Panc1 (cell line): ENCODE measurements at places on chromosomes 3 and 15. TPM values are rescaled to one million over a fixed set of nuclear protein-coding genes. Genes with fewer than 3 reads are reported as not detected.

- no peak for DNase-seq
Observed at GRCh38 chr15:61534986-61535385, 305.9 kb upstream of the RORA start.

DNA sequence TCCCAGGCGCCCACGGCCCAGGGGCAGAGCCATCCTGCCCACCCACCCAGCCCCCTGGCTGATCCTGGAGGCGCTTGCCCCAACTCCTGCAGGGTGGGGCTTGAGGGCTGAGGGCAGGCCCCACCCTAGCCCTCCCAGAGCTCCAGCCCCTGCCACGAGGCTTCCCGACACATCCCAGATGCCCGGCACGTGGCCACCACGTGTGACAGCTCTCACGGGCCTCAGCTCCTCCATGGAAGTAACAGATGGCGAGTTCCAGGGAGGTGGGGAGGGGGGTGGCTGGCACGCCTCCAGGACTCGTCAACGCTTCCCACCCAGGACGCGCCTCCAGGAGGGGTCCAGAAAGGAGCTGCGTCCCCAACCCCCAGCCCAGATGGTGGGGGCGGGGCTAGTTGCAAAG lies 29.1 kb downstream of the PLXND1 start:
- DNase-seq, result no peak

- DNase-seq, result no peak
Observed at GRCh38 chr15:71611553-71612396, 198.6 kb upstream of the NR2E3 start.

DNA sequence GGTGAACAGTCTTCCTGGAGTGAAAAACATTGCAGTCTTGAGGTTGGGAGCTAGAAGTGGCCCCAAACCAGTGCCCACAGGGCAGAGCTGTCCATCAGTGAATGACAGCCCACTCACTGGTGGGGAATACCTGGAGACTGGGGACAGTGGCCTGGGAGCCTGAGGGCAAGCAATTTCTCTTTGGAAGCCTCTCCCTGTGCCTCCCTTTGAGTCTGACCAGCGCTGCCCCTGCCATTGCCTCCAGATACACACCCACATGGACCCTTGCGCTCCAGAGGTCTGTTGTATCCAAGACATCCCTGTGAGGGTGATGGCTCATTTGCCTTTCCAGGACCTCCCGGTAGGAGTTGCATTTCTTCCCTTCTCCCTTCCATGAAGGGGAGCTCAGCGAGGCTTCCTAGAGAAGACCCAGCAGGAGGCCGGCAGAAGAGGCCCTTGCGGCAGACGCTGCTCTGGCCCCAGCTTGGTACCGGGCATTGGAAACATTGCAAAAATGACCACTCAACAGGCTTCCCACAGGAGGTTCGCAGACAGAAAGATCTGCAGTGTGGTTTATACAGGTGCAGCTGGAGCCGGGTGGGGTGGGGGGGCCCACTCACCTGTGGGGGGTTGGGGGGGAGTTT lies 38.5 kb downstream of the KLF13 start:
- no peak for DNase-seq

- no peak for DNase-seq
Observed at GRCh38 chr3:17808994-17809393, 66.6 kb upstream of the TBC1D5 start.

- no peak for DNase-seq
Observed at GRCh38 chr3:183962807-183963206, 54.9 kb downstream of the ABCC5 start.

DNA sequence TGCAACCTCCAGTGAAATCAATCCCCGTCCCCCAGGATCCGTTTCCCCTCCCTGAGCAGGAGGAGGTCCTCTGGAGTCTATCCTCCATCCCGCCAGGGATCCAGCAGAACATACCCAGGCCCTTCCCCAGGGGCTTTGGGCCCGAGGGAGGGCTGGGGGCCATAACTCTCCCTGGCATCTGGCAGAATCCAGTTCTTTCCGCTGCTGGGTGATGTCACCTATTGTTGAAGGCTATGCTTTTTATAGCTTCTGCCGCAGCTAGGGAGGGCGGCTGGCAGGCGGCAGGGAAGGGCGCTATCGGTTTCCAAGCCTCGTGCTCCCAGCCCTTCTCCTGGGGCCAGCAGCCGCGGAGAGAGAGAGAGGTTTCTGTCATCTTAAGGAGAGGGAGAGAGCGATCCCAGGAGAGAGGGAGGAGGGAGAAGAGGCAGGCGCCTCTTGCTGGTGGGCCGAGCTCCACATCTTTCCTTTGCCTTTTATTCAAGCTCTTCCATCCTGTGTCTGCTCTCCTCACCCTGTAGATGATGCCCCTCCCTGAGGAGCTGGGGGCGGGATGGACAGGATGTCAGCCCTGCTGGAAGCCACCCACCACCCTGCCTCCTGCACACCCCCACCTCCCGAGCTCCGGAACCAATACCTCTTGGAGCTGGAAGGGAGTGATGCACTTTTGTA lies 120.1 kb downstream of the ANP32A start:
- no peak for DNase-seq

- no peak for DNase-seq
Observed at GRCh38 chr3:126274735-126275619, 82.2 kb downstream of the KLF15 start.

DNA sequence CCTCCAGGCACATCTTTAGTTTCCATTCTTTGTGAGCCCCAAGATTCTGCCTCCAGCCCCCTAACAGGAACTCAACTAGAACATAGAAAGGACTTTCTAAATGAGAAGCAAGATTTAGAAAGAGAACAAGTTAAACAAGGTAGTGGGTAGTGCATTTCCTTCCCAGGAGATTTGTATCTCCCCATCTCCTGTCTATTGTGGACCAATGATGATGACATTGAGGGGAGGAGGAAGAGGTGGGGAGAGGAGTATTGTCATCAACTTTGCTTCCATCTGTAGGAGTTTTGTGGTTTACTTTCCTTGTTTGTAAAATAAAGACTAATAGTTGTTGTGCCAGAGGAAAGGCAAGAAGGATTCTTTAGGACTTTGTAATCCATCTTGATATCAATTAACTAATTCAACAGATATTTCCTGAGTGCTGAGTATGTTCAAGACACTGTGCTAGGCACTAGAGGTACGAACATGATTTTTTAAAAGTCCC lies 235.3 kb upstream of the ROPN1 start:
- no peak for DNase-seq

GRCh38 chr3:22861426-22861825 lies 341.7 kb upstream of the UBE2E2 start:
- no peak for DNase-seq

GRCh38 chr3:4841776-4842440 lies 137.3 kb upstream of the BHLHE40 start:
- DNase-seq, result no peak

GRCh38 chr3:177973241-177973840 lies 562.9 kb upstream of the KCNMB2 start:
- no peak for DNase-seq

DNA sequence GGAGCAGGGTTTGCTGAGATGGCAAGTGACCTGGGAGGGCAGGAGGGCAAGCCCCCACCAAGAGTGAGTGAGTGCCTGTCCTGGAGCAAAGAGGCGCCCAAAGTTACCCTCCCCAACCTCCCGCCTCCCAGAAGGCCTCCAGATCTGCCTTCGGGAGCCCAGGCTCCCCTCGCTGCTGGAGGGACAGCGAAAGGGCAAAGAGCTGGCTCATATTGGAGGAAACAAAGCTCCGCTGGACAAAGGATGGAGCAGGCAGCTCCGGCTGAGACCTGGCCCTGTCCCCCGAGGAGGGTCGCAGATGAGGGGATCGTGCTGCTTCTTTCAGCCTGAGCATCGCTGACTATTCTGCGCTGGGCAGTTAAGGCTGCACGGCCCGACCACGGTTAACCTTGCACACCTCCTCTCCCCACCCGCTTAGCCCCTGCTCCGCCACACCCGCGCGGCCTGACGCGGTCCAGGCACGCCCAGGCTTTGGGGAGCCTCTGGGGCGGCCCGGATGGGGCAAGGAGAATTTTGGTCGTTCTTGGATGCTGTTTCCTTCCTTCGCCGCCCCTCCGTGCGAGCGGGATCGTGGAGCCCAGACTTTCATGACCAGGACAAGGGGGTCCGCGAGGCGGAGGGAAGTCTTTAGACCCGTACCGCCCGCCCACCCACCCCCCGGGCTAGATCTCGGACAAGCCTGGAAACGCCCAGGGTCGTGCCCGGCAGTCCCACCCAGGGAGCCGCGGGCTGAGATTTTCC lies 651 bp downstream of the PLCD1 start:
- DNase-seq, result no peak

DNA sequence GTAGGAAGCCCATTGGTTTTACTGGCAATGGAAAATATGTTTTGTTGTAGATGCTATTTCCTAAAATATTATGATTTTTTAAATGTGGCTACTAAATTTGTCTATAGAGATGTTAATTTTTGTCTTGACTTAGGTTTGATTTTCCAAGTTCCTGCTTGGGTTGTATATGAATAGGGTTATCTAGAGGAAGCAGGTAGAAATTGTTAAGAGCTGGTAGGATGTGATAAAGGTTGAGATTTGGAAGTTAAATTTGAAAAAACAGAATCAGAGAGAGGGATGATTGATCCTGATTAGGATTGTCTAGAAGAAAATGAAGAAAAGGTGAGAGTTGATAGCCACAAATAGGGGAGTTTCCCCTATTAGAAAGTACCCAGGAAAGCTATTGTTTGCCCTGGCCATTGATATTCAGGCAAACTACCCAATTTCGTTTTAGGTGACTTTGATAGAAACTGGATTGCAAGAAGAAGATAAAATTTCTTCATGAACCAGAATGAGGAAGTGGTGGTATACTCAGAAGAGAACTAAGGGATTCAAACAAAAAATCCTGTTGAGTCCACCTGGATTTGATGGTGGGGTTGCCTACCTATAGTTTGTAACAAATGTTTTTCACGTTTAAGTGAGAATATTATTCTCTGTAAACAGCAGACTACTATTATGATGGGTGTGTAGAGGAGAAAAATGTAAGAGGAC lies 91.2 kb upstream of the PHLDB2 start:
- no peak for DNase-seq

- no peak for DNase-seq
Observed at GRCh38 chr15:46556010-46556409, 921.2 kb downstream of the SQOR start.

- no peak for DNase-seq
Observed at GRCh38 chr15:78319588-78319987, 20.2 kb upstream of the SKIC8 start.

GRCh38 chr15:70726753-70727152 lies 36.6 kb downstream of the UACA start:
- DNase-seq, result no peak

DNA sequence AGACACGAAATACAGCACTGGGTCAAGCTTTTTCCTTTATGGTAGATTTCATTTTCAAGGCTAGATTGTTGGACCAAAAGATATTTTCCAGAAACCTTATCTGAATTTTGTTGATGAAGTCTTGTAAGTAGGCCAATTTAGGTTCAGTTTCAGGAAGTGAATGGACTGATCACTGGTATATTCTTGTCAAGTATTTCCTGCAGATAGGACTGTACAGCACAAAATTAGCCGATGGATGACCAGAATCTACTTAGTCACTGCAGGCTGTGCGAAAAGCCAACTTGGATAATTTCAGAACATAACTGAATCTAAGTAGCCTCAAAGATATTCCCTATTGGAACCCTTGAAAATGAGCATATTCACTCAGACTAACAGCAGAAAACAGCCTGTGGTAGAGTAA lies 206.5 kb downstream of the NR1D2 start:
- DNase-seq, result no peak

DNA sequence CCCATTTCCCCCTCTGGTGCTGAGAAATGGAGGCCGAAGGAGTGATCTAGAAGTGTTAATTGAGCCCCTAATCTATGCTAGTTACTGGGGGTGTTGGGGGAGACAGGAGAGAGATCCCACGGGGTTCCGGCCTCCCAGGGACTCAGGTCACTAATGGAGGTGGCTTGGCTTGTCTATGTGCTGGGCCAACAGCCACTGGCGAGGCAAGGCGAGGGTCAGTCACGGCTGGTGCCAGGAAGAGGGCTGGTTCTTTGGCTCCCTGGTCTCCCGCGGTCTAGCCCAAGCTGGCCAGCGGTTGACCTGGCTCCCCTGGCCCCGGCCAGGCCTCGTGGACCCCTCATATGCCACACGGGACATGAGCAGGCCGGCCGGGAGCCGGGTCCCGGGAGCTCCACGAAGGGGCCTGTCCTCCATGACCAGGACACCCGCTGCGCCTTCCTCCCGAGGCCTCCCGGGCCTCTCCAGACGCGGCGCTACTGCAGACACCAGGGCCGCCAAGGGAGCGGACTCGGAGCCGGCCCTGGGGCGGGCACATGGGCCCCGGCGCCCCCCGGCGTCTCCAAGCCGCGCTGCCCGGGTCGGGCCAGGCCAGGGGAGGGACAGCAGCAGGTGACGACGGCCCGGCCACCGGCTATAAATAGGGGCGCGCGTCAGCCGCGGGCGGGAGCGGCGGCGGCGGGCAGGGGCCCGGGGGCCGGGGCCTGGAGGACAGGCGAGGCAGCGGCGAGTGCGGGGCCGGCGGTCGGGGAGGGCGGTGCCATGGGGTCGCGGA lies at the start of gene ALPK3:
ALPK3 (plus strand) TSS at position 663 of the 772 bp plus-strand sequence; CDS start at position 760, 97 bp downstream.
- DNase-seq, result no peak

GRCh38 chr15:73617301-73617831 lies 15.8 kb downstream of the NPTN start:
- DNase-seq, result no peak

DNA sequence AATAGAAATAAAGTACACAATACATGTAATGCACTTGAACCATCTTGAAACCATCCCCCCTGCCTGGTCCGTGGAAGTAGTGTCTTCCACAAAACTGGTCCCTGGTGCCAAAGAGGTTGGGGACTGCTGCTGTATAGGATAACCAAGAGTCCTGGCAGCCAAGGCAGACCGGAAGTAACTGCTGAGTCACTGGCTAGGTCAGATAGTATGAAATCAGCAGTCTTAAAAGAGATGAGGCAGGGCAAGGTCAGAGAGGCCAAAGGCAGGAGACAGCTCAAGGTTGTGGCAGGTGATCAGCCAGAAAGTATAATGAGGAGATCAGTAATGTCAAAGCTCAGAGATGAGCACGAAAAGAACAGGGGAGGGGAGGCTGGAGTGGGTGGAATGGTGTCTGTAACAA lies 60.2 kb downstream of the MAP3K13 start:
- peak; percentile 12 for DNase-seq

DNA sequence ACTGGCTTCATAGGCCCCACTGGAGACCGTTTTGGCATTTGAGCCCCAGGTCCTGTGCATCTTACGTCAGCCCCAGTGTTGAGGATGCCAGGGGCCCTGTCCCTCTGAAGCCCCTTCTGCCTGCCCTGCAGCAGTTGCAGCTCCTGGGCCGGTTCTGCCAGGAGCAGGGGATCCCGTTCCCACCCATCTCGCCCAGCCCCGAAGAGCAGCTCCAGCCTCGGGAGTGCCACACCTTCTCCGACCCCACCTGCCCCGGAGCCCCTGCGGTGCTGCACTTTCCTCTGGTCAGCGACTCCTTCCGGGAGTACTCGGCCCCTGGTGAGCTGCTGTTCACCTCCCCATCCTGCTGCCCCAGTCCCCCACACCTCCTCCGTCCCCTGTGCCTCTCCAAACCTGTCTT lies 8.6 kb downstream of the PLA2G4B start:
- DNase-seq, result no peak

- DNase-seq, result no peak
Observed at GRCh38 chr3:59839810-59840515, 790.1 kb upstream of the CFAP20DC start.

GRCh38 chr3:72520690-72521308 lies 327.4 kb downstream of the SHQ1 start:
- DNase-seq, result no peak

Gene PLSCR2
- total RNA-seq, result 0.54 TPM

Gene PPP1R14D
- 0.64 TPM for total RNA-seq

Gene CCK
- total RNA-seq, result not detected

Gene TRH
- total RNA-seq, result not detected

Gene GNAT1
- not detected for total RNA-seq

Gene CHCHD6
- total RNA-seq, result 31.5 TPM

Gene ADGRG7
- total RNA-seq, result not detected

Gene SPESP1
- total RNA-seq, result not detected

Gene SAMMSON
- total RNA-seq, result not detected

Gene LRRC34
- total RNA-seq, result 1.2 TPM

Gene TTC23
- total RNA-seq, result 21.7 TPM

Gene ZNF660
- not detected for total RNA-seq
